ENCODE measurements at places on chromosomes 5 and 9.

- no peak for DNase-seq
These were observed 17.4 kb downstream of the UBTD2 start for GRCh38 chr5:172266071-172266675.

DNA sequence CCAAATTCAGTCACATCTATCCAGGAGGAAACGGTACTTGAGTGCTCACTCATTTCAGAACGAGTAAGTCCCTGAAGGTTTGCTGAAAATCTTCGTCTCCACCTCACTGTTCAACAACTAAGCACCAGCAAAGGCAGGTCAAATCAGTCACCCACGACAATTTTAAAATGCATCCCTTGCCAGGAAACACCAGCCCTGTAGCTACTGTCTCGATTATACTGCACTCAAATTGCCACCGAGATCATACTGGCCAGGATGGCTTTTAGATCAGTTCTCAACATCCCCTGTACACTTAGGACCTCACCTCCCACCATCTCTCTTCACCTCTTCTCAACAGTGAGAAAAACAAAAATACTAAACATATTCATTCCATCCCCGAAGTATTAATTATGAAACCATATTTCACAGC, 298.6 kb downstream of the AGTPBP1 start:
- no peak for DNase-seq

GRCh38 chr9:109478665-109479380, 19.3 kb downstream of the PTPN3 start:
- DNase-seq: no peak

DNA sequence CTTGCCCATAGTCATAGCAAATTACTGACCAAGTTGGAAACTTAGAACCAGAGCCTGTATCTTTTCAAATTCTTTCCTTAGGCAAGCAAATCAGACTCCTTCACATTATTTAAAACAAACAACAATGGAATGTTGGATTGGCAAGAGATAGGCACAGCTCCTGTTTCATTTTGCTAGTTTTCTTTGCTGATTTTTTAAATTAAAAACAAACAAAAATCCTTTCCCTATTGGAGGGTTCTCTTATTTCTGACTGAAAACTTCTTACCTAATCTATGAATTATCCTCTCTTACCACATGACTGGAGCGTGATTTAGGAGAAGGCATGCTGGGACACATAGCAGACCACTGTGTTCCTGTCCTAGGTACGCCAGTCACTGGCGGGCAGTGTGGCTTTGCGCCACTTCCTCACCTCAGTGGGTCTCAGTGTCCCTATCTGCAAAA, 63.0 kb downstream of the TTC39B start:
- DNase-seq: no peak

DNA sequence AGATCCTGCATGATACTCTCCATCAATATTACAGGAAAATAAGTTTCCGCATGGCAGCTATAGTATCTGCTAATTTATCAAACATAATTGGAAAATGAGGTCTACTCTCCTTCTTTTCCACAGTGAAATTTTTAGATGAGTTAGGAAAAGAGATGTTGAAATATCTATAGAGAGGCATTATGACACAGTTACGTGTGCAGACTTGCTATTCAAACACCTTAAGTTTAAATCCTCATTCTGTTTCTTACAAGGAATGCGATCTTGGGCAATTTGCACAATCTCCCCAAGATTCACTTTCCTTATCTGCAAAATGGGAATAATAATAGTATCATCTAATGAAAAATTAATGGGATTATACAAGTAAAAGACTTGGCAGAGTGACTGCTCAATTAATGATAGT, 91.7 kb upstream of the SLCO6A1 start:
- DNase-seq: no peak

- DNase-seq: peak; percentile 76
These were observed 333.4 kb upstream of the ZNF462 start for GRCh38 chr9:106529616-106530015.

DNA sequence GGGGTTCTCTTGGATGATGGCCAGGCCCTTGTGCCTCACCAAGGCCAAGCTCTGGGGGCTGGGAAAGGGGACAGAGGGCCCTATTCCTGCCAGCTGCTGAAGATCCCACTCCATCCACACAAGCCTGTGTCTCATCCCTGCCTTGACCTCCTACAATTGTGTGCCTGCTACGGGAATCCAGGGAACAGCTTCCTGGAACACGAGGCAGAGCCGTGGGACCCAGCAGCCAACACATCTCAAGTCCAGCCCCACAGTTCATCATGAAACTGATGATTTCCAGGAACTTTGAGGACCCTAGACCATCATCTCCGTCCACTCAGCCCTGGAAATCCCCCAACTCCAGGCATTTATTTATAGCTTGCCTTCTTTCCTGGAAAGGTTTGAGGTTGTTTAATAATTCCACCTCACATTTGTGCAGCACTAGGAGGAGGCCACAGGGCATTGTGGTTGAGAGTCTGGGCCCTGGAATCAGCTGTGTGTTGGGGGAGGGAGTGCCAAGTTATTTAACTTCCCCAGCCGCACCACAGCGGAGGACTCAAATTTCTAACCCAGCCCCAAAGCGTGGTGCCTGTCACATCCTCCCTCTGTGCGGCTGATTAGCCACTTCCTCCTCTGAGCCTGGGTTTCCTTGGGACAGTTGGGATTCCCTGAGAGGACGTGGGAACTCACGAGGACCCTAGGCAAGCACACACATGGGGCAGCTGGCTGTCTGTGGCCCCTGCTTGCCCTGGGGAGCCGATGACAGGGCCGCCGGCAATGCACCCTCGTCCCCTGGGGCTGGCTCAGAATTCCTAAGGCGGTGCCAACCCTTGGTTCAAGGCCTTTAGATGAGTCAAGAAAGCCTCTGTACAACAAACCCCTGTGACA, 58.2 kb upstream of the GGTA1 start:
- DNase-seq: peak; percentile 95

DNA sequence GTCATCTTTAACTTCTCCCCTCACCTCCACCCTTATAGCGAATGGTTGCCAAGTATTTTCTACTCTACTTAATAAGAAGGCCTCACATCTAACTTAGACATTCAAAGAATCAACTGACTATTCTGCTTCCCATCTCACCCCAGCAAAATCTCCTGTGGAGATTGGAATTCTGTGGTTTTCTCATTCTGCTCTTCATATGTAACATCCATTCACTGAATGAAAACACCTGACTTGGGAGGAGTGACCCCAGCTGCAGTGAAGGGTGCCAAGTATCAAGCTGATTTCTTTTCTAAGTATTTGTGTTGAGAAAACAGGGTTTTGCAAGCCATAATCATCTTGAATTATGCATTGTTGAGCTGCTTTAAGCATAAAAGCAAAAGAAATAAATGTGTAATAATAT, 42.5 kb upstream of the TAF1L start:
- DNase-seq: no peak

DNA sequence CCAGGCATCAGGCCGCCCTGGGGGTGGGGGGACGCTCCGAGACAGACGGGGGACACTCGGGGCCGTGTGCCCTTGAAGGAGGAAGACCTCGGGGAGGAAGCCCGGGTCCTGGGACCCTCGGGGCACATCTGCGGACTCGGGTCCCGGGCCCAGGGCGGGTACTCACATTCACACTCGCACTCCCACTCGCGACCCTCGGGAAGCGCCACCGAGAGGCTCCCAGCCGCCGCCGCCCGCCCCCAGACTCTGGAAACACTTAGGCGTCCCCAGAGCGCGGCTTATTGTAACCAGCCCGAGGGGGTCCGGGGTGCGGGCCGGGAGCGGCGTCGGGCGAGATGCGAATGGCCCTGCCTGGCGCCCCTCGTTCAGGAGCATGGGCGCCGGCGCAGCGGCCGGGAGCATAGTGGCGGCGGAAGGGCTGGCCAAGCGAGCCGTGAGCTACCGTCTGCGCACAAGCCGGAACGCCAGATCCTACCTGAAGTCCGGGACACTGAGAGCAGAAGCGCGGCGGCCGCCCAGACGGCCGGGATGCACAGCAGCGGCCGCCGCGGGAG, 559 bp downstream of the ROR2 start:
- peak; percentile 63 for DNase-seq

- DNase-seq: no peak
These were observed 22.1 kb downstream of the LAMC3 start for GRCh38 chr9:131031005-131031641.

- DNase-seq: no peak
These were observed 17.2 kb downstream of the EPB41L4A start for GRCh38 chr5:112401924-112402323.

DNA sequence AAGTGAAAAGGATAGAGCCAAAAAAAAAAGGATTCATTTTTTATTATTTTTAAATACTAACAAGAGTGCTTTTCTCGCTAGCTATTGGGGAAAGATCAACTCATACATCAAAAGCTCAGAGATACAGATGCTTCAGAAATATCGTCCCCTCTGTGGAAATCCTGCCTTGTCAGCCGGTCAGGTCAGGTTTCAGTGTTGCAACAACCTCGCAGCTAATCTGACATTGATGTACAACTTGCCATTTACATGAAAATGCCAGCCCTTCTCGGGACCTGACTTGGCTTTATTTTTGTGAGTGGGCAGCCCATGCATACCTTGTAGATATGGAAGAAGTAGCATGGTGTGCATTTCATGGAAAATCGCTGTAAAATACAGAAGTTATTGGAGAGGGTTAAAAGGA, 358.8 kb upstream of the ADAMTS16 start:
- DNase-seq: no peak

DNA sequence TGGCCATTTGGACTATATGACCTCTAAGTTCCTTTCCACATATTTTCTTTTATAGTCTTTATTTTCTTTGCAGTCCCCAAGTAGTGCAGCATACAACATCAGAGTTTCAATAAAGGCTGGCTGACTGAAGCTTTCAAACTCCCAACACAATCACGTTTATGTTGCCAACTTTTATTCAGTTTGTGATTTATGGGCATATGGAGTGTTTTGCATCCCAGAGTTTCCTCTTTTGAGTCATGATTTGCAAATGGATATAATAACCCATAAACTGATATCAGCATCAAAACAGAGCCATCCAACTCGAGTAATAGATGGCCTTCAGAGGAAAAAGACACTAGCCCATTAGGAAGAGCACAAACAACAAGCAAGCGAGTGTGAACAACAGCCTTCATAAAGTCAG, 414.0 kb downstream of the ELAVL2 start:
- DNase-seq: no peak

DNA sequence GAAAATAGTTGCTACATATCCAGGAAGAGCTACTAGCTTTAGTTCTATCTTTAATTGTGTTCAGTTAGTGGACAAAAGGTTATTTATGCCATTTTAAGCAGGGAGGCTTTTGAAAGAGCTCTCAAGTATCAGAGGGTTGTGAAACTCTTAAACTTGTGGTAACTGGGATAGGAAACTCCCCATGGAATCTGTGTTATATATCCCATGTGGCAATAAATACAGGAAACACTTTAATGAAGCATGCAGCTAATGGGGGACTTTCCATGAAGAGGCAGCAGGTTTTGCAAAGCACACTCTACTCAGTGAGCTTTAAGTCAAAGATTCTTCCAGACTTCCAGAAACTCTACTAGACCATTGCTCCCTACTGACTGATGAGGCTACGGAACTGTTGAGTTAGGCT, 805.0 kb upstream of the C9orf72 start:
- no peak for DNase-seq

DNA sequence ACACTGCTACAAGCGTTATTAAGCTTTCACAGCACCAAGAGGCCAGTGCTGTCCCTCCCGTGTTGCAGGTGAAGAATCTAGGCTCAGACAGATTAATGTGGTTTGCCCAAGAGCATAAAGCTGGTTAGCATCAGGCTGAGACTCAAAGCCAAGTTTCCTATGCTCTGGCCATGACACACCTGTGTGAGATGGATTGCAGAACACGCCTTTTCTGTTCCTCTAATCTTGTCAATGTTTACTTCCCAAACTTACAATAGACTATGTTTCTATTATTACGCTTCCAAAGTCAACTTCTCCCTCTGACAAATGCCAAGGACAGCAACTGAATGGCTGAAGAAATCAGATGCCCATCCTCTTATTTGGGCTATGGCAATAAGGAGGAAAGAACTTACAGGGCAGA, 138.4 kb upstream of the SLIT3 start:
- no peak for DNase-seq

DNA sequence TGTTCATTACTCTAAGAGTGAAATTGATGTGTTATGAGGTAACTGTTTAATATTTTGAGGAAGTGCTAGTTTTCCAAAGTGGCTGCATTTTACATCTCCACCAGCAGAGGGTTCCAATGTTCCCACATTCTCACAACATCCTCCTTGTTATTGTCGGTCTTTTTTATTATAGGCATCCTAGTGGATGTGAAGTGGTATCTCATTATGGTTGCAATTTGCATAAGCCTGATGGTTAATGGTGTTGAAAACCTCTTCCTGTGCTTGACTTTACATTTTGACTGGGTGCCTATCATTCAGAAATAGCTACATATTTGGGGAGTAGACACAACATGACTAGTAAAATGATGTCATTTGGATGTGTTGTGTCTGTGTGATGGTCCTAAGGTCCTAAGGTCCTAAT, 143.6 kb downstream of the MRPS30 start:
- DNase-seq: no peak

- DNase-seq: peak; percentile 43
These were observed 275.9 kb downstream of the GADD45G start for GRCh38 chr9:89880721-89881120.

DNA sequence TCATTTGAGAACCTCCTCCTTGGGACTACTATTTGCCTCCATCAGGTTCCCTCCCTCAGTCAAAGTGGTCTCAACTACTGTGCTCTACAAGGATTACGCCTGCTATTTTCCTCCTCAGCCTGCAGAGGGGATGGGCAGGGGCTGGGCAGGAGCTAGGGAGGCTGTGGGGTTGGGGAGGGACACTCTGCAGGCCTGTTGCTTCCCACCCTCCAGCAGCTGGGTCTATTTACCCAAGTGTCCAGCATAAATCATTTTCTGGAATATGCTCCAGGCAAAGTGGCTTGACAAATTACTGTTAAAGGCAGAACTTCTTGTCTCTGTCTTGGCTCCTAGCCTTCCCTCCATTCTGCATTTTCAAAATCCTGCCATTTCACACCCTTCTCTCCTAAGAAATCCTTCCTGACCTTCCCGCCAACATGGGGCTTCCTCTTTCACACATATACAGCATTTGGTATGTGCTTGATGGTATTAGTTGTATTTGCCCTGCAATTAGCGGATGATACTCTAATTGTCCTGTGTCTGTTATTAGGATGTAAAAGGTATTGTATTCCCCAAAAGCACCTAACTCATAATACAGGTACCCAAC, 106.7 kb downstream of the EFNA5 start:
- no peak for DNase-seq

DNA sequence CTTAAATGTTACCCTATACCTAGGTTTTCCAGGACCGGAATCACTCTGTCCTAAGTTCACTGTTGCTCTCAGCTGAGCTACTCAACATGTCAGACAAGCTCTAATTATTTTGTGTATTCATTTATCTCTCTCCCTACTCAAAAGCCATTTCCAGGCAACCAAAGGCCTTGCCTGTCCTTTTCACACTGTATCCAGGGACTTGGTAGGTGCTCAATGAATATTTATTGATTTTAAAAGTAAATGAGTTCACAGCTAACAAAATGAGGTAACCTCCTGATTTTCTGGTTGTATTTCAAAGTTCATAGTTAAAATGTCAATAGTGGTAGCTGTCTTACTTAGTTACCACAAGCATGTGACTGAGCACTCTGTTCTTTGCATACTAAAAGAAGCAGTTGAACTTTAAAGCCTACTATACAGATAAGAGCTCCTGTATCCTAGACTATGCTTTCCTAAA, 522.2 kb downstream of the ACTL7B start:
- no peak for DNase-seq

GRCh38 chr5:159543326-159543725, 213.0 kb upstream of the IL12B start:
- no peak for DNase-seq
